ENCODE measurements at places on chromosomes 5 and 9. TPM values are rescaled to one million over a fixed set of nuclear protein-coding genes. Genes with fewer than 3 reads are reported as not detected.

Gene PFN3
- not detected for total RNA-seq

Gene ISL1
- 0.06 TPM for total RNA-seq

Gene GGTA1
- not detected for total RNA-seq

Gene PTGER4
- total RNA-seq, result 7.6 TPM

Gene NUP155
- total RNA-seq, result 23.7 TPM

Gene BNC2
- total RNA-seq, result 8.1 TPM

Gene SOWAHA
- 0.18 TPM for total RNA-seq

Data from A549 treated with dexamethasone at 1 μM for 4 hours (cell line).